ENCODE measurements at places on chromosomes 12 and 14. TPM values are rescaled to one million over a fixed set of nuclear protein-coding genes. Genes with fewer than 3 reads are reported as not detected.

The OR4E2 gene
- not detected for polyA plus RNA-seq

The VRTN gene
- not detected for polyA plus RNA-seq

The PPFIBP1 gene
- 5.5 TPM for polyA plus RNA-seq

The SPIC gene
- 0.77 TPM for polyA plus RNA-seq

The ASB2 gene
- polyA plus RNA-seq, result 4.2 TPM

The TAS2R10 gene
- polyA plus RNA-seq, result 0.09 TPM

The PRKD1 gene
- polyA plus RNA-seq, result 0.46 TPM

The CISTR gene
- polyA plus RNA-seq, result not detected

The DBX2 gene
- 0.01 TPM for polyA plus RNA-seq

The TSPAN11 gene
- 0.23 TPM for polyA plus RNA-seq

The DTX1 gene
- 3.0 TPM for polyA plus RNA-seq

The NYNRIN gene
- 0.92 TPM for polyA plus RNA-seq

The BDKRB2 gene
- polyA plus RNA-seq, result 10.8 TPM

The ANO6 gene
- polyA plus RNA-seq, result 9.6 TPM

The CACNA2D4 gene
- 3.6 TPM for polyA plus RNA-seq

The AVPR1A gene
- polyA plus RNA-seq, result not detected

The TBX5 gene
- polyA plus RNA-seq, result not detected

The LIN7A gene
- 1.6 TPM for polyA plus RNA-seq

The CRADD gene
- polyA plus RNA-seq, result 14.1 TPM

The RDH5 gene
- polyA plus RNA-seq, result 27.1 TPM

The KANSL2 gene
- polyA plus RNA-seq, result 13.2 TPM

The COCH gene
- 1.6 TPM for polyA plus RNA-seq

The TEDC1 gene
- 19.2 TPM for polyA plus RNA-seq

The LYZ gene
- 652 TPM for polyA plus RNA-seq

The NAA30 gene
- polyA plus RNA-seq, result 6.1 TPM

The KLRB1 gene
- 3.6 TPM for polyA plus RNA-seq

The ERP27 gene
- 0.60 TPM for polyA plus RNA-seq

The SEL1L gene
- polyA plus RNA-seq, result 6.2 TPM

The AMIGO2 gene
- polyA plus RNA-seq, result 5.3 TPM

The ABCC9 gene
- polyA plus RNA-seq, result 0.23 TPM

The KRT86 gene
- polyA plus RNA-seq, result 0.60 TPM

The AQP2 gene
- not detected for polyA plus RNA-seq

The COX8C gene
- polyA plus RNA-seq, result not detected

The DGKA gene
- polyA plus RNA-seq, result 44.4 TPM

The GARIN6 gene
- not detected for polyA plus RNA-seq

The ABCD2 gene
- not detected for polyA plus RNA-seq

The DHH gene
- polyA plus RNA-seq, result not detected

The CMA1 gene
- not detected for polyA plus RNA-seq

The IL31 gene
- polyA plus RNA-seq, result not detected

The OR4K1 gene
- polyA plus RNA-seq, result not detected

The RNF212B gene
- not detected for polyA plus RNA-seq

The SERPINA3 gene
- polyA plus RNA-seq, result 59.5 TPM

The CLEC4D gene
- polyA plus RNA-seq, result not detected

Data from sigmoid colon (tissue), 7 donors.